ENCODE measurements at places on chromosomes 7 and 10.

GRCh38 chr10:126080879-126081411 is 184.6 kb downstream of the FANK1 start:
- DNase-seq, result no peak

GRCh38 chr10:90276894-90277475 is 575.6 kb downstream of the KIF20B start:
- DNase-seq, result no peak

DNA sequence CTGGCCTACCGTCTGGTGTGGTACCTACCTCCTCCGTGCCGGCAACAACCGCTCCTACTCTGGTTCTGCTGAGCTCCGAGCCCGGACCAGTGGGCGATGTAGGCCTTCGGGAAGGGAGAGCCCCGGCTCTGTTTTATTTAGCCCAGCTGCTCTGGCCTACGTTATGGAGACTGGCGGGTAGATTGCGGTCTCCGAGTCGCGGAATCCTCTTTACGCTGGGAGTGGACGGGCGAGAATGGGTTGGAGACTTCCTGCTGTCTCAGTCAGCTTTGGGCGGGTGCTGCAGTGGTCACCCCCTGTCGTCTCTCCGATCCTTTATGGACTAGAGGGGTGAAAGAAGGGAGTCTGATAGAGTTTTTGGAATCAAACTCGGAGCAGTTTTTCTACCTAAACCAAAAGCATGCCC is 406 bp downstream of the CBLL1 start:
- peak; percentile 67 for DNase-seq

DNA sequence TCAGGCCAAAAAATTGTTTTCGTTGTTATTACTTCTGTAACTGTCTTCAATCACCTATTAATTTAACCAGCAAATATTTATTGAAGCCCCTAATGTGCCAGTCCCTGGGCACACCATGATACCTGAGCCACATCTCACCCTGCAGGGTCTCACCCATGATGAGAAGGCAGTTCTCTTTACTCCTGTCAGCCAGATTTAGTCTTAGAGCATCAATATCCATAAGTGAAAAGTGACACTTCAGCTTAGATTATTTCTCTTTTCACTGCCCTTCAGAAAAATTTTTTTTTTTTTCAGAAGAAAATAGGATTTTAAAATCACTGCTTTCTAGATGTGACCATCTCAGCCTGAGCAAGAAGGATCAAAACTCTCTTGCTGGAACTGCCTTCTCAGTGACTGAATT is 258.6 kb upstream of the NFE2L3 start:
- peak; percentile 33 for DNase-seq

DNA sequence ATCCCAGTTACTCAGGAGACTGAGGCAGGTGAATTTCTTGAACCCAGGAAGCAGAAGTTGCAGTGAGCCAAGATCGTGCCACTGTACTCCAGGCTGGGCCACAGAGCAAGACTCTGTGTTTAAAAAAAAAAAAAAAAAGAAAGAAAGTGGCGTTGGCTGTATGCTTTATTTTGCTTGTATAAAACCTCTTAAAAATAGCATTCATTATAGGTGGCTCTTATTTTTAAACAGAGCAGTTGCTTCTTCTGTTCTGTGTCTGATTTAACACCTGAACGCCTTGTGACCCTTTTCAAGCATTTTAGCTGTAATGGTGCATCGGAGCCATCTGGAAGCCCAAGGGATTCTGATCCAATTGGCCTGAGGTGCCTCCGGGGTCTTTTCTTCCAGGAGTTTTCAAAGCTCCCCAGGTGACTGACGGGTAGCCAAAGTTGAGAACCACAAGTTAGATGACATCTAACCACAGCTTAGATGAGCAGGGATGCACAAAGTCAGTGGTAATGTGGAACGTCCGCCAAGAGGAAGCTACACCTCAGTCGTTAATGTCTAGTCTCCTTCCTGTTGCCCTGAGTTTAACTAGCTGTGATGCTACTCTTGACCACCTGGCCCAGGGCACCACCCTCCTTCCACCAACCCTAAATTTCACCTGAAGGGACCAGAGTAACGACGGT is 274.6 kb upstream of the KLF6 start:
- DNase-seq, result no peak

DNA sequence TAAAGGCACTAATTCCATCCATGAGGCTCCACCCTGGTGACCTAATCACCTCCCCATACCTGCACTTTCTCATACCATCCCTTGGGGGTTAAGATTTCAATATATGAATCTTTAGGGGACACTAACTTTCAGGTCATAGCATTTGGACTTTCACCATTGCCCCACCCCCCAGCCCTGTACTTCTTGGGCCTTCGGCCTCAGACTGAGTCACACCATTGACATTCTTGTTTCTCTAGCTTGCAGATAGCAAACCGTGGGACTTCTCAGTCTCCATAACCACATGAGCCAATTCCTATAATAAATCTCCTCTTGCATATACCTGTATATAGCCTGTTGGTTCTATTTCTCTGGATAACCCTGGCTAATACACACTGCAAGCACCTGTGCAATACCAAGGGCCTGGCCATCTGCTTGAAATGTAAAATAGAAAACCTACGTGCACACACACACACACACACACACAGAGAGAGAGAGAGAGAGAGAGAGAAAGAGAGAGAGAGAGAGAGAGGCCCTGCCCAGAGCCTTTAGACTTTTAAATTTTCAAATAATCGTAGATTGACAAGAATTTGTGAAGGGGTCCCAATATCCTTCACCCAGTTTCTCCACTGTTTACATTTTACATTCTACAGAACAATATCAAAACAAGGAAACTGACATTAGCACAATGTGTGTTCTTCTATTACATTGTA is 25.3 kb downstream of the ANXA8 start:
- no peak for DNase-seq

- no peak for DNase-seq
Measured at GRCh38 chr7:124057872-124058271, 25.0 kb upstream of the TMEM229A start.

- DNase-seq, result no peak
Measured at GRCh38 chr10:73959484-73960243, 38.3 kb upstream of the VCL start.

- no peak for DNase-seq
Measured at GRCh38 chr7:158063850-158064610, 523.6 kb downstream of the PTPRN2 start.

DNA sequence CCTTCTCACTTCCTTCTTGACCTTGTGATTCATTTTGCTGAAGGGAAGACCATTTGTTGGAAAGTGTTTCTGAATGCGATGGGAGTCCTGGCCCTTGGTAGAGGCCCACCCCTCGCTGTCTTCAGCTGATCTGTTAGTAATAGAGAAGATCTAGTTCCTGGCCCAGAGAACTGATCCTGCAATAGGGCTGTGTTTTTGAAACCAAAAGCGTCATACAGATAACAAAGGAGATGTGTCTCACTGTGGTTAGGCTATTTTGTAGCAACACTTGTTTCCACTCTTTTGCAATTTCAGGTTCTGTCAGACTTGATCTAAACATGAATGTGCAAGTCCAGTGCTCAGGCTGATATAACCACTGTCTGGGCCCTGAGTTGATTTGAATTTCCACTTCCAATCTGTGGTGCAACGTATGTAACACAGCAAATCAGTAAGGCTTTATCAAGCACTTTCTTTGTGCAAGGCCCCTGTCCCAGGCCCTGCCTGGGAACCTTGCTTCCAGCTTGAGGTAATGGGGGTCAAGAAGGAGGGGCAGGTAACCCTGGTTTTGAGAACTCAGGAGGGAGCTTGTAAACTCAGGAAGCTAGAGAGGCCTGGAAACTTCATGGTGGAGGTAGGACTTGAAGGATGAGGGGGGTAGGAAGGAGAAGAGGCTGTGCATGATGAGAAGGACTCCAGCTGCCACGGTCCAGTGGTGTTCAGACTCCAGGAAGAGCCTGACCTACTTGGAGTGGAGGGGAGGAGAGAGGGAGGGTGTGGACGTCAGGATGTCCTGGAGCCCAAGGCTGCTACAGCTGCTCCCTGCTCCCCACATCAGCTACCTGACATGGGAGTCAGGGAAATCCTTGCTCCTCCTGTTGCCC is 42.2 kb upstream of the SRGN start:
- DNase-seq, result no peak

GRCh38 chr7:39299695-39300094 is 266.5 kb upstream of the YAE1 start:
- DNase-seq, result no peak

- DNase-seq, result peak; percentile 67
Measured at GRCh38 chr7:130996833-130997231, 262.8 kb upstream of the KLF14 start.

DNA sequence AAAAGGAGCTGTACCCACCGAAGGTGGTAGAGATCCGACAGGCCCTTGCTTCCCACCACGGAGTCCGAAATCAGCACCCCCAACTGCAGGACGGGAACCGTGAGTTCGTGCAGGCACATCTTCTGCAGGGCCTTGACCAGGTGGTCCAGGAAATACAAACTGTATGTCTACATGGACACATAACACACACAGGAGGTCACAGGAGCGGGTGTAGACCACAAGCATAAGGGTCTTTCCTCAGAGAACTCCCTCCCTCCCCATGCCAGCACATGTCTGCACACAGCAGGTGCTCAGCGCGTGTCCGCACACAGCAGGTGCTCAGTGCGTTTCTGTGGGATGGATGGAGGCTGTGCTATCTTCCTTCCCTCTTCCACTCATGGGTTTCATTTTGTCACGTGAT is 69.7 kb downstream of the CFAP46 start:
- DNase-seq, result no peak

GRCh38 chr10:124063750-124064603 is 29.4 kb downstream of the CHST15 start:
- DNase-seq, result no peak

GRCh38 chr10:1215862-1216573 is 159.8 kb downstream of the WDR37 start:
- DNase-seq, result no peak

GRCh38 chr7:17142831-17143541 is 155.5 kb upstream of the AHR start:
- no peak for DNase-seq

DNA sequence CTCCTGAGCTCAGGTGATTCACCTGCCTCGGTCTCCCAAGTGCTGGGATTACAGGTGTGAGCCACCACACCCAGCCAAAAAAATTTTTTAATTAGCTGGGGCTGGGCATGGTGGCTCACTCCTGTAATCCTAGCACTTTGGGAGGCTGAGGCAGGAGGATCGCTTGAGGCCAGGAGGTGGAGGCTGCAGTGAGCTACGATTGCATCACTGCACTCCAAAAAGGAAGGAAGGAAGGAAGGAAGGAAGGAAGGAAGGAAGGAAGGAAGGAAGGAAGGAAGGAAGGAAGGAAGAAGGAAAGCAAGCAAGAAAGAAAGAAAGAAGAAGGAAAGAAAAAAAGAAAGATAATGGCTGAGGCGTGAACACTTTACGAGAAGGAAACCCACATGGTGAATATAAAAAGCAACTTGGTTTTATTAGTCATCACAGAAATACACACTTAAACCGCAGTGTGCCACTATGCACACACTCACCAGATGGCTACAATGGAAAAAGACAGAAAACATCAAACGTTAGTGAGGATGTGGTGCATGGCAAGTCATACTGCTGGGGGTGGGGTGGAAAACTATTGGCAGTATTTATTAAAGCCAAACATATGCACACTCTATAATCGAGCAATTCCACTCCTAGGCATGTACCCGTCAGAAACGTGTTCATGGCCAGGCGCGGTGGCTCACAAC is 4.4 kb upstream of the CCL26 start:
- DNase-seq, result no peak

DNA sequence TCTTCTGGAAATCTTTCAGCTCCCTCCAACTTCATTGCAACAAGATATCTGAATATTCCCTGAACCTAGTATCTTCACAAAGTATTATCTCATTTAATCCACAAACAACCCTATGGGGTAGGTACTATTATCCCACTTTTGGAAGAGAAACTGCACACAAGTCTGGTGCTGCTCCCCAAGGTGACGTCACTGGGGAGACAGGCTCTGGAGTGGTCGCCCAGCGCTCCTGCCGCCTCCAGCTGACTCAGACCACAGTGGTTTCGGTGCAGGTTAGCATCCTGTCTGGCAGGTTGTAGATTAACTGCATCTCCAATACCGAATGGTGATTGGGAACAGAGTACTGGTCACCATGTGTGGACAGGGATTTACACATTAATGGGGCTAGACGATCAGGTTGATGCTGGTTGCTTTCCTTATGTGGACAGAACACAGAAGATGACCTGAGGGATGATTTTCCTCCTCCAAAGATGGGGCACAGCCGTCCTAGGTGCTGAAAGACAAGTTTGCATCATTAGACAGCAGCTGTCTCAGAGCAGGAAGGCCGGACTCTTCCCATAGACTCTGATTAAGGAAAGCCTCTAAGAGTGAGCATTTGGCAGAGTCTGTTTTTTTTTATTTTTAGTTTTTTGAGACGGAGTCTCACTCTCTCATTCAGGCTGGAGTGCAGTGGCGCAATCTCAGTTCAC is 128.6 kb downstream of the TRRAP start:
- DNase-seq, result no peak

- no peak for DNase-seq
Measured at GRCh38 chr7:142112086-142112485, 568 bp downstream of the MGAM2 start.

GRCh38 chr7:22332461-22332870 is 24.5 kb downstream of the RAPGEF5 start:
- DNase-seq, result peak; percentile 41

- no peak for DNase-seq
Measured at GRCh38 chr7:46444256-46444655, 523.2 kb upstream of the IGFBP3 start.

GRCh38 chr7:94069162-94069739 is 65.1 kb upstream of the BET1 start:
- no peak for DNase-seq

GRCh38 chr7:2387897-2388636 is 15.3 kb upstream of the CHST12 start:
- DNase-seq, result no peak

GRCh38 chr10:91210014-91210413 is 10.4 kb upstream of the PCGF5 start:
- DNase-seq, result peak; percentile 82

DNA sequence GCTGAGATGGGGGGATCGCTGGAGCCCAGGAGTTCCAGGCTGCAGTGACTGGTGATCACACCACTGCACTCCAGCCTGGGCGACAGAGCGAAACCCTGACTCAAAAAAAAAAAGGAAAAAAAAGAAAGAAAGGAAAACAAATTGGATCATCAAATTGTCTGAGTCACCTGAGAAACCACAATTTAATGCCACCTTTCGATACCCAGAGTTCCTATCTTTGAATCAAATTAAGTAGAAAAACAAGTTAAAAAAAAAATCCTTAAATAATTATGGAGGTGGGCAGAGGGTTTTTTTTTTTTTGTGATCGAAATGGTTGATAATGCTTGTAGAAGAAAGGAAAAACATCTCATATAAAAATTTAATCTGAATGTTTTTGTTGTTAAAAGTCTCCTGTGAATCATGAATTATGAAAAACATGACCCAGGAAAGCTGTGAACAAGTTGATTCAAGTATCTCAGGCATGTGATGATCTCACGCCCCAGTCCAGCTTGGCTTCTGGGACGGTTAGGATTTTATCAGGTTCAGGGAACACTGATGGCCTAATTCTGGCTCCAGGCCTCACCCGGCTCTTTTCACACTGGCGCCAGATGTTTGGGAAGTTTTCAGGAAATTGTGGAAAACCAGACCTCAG is 25.3 kb upstream of the CUX1 start:
- DNase-seq, result no peak

GRCh38 chr10:110310741-110311140 is 6.0 kb upstream of the SMNDC1 start:
- no peak for DNase-seq

- no peak for DNase-seq
Measured at GRCh38 chr7:94276795-94277194, 117.9 kb upstream of the COL1A2 start.

GRCh38 chr10:114083040-114083439 is 39.4 kb downstream of the ADRB1 start:
- DNase-seq, result peak; percentile 98

- DNase-seq, result no peak
Measured at GRCh38 chr10:98560565-98560964, 113.8 kb upstream of the HPS1 start.

- DNase-seq, result no peak
Measured at GRCh38 chr10:36591436-36591835, 534.0 kb upstream of the ANKRD30A start.
